ENCODE measurements at places on chromosomes 12 and 14.

DNA sequence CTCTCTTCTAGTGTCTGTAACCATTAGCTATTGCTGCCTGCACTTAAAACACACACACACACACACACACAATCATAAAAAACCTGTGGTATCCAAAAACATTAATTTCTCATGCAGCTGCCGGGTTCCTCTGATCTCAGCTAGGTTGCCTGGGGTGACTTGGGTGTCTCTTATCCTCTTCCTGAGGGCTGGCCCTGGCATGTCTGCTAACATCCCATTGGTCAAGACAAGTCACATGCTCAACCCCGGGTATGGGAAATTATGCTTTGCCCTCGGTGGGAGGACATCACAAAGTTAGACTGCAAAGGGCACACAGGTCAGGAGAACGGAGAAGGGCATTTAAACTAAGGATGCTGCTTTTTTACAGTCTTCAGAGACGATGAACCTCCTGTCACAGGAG lies 55.7 kb downstream of the TRPV4 start:
- no peak for DNase-seq

- DNase-seq, result no peak
These were observed 203.4 kb downstream of the TTC7B start for GRCh38 chr14:90612801-90613200.

GRCh38 chr14:72888636-72889201 lies 5.2 kb downstream of the DPF3 start:
- no peak for DNase-seq

DNA sequence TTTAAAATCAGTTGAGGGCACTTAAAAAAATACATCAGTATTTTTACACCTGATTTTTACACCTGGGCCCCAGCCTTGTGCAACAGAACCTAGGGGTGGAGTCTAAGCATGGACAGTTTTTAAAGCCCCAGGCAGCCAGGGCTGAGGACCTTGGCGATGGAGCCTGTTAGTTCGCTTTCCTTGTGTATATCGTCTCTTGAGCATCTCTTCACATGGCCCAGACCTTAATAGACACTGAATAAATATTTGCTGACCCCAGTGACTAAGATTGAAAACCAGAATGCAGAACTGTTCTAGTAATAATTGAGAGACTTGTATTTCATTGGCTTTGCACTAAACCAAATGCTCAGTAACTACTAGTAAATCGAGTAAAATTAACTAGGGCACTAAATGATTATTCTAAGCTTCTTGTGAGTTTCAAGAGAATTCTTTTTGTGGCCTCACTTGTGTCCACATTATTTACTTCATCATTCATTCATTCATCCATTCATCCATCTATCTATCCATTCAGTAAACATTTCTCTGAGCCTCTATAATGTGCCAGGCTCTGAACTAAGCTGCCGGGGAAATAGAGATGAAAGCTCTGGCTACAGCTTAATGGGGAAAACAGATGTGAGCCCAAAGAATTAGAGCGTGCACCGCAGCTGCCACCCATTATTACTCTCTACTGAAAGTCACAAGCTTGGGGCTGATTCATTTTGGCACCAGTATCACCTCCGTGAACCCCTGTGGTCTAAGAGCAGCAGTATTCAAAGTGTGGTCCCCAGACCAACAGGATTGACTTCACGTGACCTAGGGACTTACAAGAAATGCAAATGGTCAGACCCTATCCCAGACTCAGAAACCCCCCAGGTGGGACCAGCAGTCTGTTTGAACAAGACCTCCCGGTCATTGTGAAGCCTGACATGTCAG lies 30.7 kb upstream of the BCL7A start:
- DNase-seq, result peak; percentile 68

DNA sequence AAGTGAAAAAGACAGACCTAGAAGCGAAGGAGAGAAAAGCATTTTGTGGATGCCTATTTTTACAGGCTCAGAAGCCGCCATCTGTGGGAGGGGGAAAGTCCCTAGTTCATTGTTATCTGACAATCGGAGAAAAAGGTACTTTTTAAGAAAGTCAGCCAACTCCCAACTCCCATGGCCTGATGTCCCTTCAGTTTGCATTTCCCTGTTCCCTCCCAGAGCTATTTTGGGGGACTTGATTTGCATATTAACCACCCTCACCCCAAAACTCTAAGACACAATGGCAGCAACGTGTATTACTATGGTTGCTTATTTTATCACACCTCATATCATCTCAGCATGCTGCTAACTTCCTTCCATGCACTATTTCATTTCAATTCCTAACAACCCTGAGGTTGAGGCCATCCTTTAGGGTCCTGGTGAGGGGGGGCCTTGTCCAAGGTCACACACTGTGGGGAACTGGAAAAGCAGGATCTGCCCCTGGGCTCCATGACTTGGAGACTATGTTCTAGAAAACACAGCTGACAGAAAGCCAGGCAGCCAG lies 18.7 kb downstream of the HVCN1 start:
- DNase-seq, result no peak

DNA sequence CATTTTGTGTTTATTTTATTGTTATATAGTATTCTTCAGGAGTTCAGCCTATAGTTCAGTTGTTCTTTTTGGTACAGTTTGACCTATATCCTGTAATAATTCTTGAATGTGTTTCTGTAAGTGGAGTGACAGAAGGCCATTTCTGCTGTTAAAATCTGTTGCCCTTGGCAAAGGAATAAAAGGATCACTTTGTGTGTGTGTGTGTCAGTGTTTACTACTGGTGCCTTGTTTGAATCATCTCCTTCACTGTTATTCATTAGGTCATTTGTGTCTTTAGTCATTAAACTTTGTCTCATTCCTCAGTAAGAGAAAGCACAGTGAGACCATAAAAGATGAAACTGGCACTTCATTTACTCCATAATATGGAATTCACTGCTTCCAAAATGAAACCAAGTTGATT lies 130.7 kb downstream of the TMTC2 start:
- DNase-seq, result no peak

DNA sequence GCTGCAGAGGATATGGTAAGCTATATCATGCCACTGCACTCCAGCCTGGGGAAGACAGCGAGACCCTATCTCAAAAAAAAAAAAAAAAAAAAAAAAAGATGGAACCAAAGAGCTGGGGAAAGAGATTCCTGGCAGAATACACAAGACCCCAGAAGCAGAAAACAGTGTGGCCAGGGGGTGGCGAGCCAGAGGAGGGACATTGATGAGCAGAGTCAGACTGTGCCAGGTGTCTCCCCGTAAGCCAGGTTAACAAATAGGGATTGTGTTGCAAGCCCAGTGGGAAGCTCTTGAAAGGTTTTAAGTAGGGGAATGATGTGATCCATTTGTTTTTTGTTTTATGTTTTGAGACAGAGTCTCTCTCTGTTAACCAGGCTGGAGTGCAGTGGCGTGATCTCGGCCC lies 56.1 kb downstream of the FIGNL2 start:
- DNase-seq, result no peak

GRCh38 chr12:32926963-32927362 lies 30.4 kb upstream of the PKP2 start:
- no peak for DNase-seq

DNA sequence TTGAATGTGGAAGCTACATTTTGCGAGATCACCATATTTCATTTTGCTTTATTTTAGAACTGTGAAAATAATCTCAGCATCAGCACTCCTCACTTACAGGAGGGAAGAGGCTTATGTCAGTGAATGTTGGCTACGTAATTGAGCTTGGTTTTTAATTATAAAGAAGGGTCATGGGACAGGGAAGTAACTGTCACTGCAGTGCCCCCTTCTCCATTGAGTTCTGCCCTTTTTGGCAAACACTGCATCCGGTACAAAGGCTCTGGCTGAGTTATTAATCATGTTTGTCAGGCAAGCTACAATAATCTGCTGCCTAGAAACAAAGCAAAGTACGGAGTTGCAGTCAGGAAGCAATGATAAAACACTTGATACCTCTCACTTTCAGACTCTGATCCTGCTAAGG lies 546.7 kb downstream of the SNAPC1 start:
- DNase-seq, result no peak
